Right forelimb (tissue), 1 donor: ENCODE measurements at places on chromosomes 6 and 20.

DNA sequence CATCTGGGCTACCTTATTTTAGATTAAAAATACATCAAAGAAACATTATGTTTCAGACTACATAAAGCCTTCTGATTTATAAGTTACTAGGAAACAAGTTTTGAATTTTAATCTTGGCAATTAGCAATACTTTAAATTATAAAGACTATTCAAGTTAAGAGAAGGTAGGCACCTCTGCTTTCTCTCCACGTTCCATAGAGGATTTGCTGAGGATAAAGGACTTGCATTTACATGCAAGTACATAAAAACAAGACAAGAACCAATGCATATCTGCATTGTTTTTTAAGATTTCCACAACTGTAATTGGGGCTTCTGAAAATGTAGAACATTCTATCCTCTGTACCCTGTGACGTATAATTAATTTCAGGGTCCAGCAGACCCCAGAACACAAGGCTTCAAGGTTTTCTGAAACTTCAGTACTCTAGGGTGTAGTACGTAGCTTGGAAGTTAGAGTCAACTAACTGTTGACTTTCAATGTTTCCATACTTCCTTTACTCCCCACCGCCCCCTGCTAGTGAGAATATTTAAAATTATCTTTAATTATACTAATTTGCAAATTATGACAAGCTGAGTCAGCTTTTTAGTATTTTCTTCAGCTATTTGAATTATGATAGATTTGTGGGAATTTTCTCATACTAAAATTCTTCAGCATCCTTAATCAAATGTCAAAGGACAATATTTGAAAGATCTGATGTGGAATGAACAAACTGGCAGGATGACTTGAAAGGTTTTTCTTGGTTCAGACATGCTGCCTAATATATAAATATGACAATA is 82.8 kb downstream of the PKIB start:
- DNase-seq, result no peak

- DNase-seq, result no peak
These were observed 29.0 kb downstream of the KCNG1 start for GRCh38 chr20:50993876-50994275.

- DNase-seq, result no peak
These were observed 13.5 kb upstream of the TRAM2 start for GRCh38 chr6:52590152-52590891.

DNA sequence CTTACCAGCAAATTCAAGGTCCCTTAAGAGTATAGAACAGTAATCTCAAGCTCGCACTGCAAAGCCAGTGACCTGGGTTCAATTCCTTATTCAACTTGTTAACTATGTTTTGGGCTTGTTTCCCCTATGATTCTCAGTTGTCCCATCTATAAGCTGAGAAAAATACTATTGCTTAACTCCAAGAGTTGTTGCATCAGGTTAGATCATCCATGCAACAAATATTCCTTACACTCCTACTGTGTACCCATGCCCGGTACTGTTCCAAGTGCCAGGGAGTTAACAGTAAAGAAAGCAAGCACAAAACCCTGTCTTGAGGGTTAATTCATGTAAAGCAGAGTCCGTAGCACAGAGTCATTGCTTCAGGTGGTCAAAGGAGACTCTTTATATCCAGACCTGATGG is 247.3 kb downstream of the MAFB start:
- no peak for DNase-seq

DNA sequence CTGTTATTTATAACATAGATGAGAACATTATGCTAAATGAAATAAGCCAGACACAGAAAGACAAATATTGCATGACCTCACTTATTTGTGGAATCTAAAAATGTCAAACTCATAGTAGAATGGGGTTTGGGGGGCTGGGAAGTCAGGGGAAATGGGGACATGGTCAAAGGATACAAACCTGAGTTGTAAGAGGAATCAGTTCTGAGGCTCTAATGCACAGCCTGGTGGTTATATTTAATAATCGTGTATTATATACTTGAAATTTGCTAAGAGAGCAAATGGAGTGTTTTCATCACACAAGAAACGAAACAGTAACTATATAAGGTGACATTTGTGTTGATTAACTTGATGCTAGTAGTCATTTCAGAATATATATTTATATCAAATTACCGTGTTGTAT is 40.8 kb upstream of the GFOD1 start:
- no peak for DNase-seq

DNA sequence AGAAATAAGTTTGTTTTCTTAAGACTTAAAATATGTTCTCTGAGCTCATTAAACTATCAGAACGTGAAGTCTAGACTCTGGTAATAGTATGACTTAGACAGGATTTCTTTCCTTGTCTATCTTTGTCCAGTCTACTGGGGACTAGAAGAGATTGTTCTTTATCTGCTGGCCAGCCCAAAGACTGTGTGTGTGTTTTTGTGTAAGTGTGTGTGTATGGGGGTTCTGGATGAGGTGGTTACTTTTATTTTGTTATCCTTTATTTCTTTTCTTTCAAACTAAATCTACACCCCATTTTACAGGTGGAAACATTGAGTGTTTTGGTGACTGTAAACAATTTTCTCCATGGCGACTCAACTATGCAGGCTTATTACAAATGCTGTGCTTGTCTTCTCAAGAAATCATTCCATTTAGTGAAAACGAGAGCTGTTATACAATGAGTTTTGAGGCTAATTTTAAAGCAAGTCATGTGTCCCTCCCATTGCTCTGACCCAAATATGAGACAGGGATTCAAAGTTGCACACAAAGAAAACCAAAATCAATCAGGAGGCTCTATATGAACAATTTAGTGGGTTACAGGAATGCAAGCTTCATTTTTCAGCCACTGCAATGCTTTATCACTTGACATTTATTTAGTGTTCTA is 97.6 kb downstream of the ELOVL5 start:
- no peak for DNase-seq

- no peak for DNase-seq
These were observed 16.2 kb downstream of the KHDC1L start for GRCh38 chr6:73209117-73209516.

DNA sequence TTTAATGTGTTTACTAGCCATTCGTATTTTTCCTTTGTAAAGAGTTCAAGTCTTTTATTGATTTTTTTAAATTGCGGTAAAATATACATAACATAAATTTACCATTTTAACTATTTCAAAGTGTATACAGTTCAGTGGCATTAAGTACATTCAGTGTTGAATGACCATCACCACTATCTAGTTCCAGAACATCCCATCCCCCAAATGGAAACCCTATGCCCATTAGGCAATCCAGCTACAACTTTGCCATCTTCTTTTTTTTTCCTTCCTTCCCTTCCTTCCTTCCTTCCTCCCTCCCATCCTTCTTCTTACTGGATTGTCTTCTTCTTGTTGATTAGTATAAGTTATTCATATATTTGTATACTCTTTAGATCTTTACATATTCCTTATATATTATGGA is 8.6 kb downstream of the LPIN3 start:
- no peak for DNase-seq

GRCh38 chr6:16904957-16905356 is 143.7 kb upstream of the ATXN1 start:
- no peak for DNase-seq

- DNase-seq, result no peak
These were observed 74.8 kb downstream of the IYD start for GRCh38 chr6:150443621-150444020.

DNA sequence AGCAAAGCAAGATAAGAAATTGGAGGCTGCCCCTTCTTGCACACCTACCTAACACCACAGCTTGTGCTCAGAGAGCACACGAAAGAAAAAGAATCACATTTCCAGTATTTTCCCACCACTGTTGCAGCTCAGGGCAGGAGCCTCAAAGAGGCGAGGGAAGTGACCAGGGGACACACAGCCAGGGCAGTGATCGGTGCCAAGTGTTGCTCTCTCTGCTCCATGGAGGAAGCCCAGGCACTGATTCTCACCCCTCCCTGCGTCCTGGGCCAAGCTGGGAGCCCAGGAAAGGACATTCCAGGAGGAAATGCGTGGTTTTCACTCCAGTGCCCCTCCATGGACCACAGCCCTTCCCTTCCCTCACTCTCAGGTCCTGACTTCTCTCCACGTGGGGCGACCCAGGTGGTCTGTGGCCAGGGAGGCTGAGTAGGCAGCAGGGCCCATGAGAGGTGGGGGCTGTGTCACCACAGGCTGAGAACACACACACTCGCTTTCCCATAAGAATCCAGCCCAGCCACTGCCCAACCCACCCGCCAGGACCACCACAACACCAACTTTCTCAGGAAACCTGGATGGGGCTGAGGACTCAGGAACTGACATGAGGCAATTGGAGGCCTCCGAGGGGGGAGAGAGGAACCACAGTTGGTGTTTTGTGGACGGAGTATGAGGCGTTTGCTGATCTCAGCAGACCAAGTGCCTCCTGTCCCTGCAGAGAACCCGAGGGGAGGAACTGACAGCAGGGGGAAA is 81.7 kb upstream of the MAFB start:
- DNase-seq, result no peak

GRCh38 chr20:49983848-49984408 is 1.1 kb downstream of the SNAI1 start:
- no peak for DNase-seq

GRCh38 chr6:150211700-150212511 is 69.1 kb downstream of the PPP1R14C start:
- DNase-seq, result no peak

GRCh38 chr20:50085481-50086365 is 27.2 kb downstream of the UBE2V1 start:
- DNase-seq, result no peak

DNA sequence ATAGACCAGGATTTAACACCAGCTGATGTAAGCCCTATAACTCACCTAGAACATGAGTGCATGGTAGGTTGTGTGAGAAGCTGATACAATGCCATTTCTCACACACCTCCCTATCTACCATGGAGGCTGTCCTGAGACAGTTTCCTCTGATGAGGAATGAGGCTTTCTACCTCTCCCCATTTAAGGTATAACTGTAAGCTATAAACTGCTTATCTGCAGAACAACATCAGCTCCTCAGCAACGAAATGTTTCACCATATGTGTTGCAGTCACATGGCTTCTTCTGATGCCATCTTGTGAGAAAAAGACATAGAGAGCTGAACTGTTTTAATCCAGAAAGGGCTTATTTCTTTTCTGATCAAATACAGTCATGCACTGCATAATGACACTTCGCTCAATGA is 20.7 kb downstream of the ZKSCAN3 start:
- no peak for DNase-seq

- no peak for DNase-seq
These were observed 32.5 kb downstream of the PHACTR3 start for GRCh38 chr20:59636766-59637370.

DNA sequence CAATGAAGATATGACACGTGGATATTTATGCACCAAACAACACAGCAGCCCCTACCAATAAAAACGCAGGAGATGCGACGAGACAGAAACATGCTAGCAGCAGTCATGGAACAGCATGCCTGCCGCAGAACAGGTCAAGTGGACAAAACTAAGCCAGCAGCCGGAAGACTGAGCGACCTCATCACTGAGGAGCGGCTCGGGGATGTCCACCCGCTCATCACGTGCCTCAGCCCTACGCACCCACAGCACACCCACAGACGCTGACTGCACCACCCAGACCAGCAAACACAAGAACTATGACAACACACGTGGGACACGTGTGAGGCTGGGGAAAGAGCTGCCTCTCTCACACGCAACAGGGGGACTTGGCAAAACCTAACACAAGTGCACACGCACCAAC is 81.7 kb downstream of the TAF4 start:
- no peak for DNase-seq

- DNase-seq, result no peak
These were observed 227.7 kb downstream of the MEI4 start for GRCh38 chr6:77880501-77880900.

DNA sequence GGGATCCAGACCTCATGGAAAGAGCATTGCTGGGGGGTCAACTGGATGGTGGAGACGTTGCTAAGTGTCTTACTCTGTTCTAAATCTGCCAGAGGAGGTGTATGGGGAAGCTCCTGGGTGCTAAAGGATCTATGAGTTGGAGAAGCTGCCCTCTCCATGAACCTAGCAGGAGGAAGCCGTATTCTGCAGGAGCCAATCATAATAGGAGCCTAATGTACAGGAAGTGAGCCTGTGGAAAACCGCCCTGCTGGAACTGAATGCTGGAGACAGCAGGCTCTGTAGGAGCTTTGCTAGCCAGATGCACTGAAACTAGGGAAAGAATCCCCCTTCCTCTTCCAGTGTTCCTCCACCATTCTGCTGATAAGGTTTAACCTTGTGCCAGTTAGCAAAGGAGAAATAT is 10.9 kb downstream of the CASP8AP2 start:
- no peak for DNase-seq

DNA sequence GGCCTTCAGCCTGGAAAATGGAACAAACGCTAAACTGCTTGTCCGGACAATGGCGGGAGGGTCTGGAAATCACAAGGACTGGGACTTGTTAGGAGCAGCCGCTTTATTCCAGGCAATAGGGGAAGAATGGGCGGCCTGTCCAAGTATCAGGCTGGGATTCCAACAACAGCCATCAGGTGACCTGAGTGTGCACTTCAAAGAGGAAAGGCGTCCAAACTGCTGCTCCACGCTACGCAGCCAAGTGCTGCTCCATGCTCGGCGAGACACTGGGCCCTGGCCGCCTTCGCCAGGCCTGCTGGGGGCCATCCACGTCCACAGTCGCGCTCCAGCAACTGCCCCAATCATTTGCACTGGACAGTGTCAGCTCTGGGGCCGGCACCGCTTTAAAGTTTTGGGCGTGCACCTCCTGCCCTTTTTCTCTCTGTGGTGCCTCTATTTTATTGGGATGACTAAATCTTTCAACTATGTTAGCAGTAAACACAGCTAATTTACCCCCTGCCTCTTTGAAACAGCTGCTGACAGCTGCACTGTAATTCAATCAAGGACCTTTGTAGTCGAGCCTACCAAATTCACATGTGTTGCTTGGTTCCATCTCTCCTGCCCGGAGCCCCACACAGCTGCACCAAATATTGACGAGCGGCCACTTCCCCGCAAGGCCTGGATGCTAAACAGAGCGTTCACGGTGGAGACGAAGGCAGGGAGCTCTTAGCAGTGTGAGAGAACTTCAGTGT is 98.3 kb downstream of the BMP7 start:
- peak; percentile 77 for DNase-seq

DNA sequence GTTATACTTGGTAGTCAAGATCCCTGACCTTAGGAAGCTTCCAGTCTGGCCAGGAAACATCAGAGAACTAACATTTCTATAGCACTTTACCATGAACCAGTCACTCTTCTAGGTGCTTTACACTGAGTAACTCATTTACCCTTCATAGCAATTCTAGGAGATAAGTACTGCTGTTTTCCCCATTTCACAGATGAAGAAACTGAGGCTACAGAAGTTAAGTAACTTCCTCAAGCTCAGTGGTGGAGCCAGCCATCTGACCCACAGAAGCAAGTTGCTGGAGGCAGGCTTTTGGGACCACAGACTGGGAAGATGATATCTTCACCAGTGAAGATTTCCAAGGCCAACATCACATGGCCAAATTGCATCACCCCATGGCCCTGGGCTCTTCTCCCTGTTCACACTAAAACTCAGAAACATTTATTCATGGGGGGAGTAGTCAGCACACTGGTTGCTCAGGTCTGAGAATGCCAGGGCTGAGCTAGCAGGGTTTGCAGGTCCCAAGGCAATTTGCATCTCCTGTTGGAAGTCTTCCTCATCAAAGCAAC is 70.3 kb downstream of the UNC5CL start:
- no peak for DNase-seq

GRCh38 chr20:49790077-49790798 is 22.4 kb upstream of the SLC9A8 start:
- DNase-seq, result no peak
